ENCODE measurements at places on chromosomes 5 and 9. TPM values are rescaled to one million over a fixed set of nuclear protein-coding genes. Genes with fewer than 3 reads are reported as not detected.

The MUSK gene
- polyA plus RNA-seq: 0.30 TPM

The ADAMTSL1 gene
- polyA plus RNA-seq: 20.0 TPM

The CCNJL gene
- 3.4 TPM for polyA plus RNA-seq

The SCGB3A1 gene
- polyA plus RNA-seq: not detected

The SMC5 gene
- 19.5 TPM for polyA plus RNA-seq

The CDO1 gene
- polyA plus RNA-seq: 12.7 TPM

The SH3TC2 gene
- polyA plus RNA-seq: 0.21 TPM

The MPDZ gene
- polyA plus RNA-seq: 45.1 TPM

The SEMA6A gene
- 7.5 TPM for polyA plus RNA-seq

The ACSL6 gene
- polyA plus RNA-seq: 0.17 TPM

The WNK2 gene
- 1.0 TPM for polyA plus RNA-seq

The SPATA31C2 gene
- not detected for polyA plus RNA-seq

The SMIM33 gene
- not detected for polyA plus RNA-seq

The ALDH1A1 gene
- polyA plus RNA-seq: 271 TPM

The CD72 gene
- 0.98 TPM for polyA plus RNA-seq

The ACTBL2 gene
- polyA plus RNA-seq: not detected

The WNT8A gene
- not detected for polyA plus RNA-seq

The DCAF10 gene
- 9.0 TPM for polyA plus RNA-seq

The LCN15 gene
- not detected for polyA plus RNA-seq

The SH3GL2 gene
- 0.33 TPM for polyA plus RNA-seq

The PROB1 gene
- 1.0 TPM for polyA plus RNA-seq

The BNC2 gene
- polyA plus RNA-seq: 17.2 TPM

The RGS7BP gene
- polyA plus RNA-seq: 5.8 TPM

The CTNNAL1 gene
- 138 TPM for polyA plus RNA-seq

The OTP gene
- not detected for polyA plus RNA-seq

The GFI1B gene
- polyA plus RNA-seq: 0.05 TPM

The SCGB3A2 gene
- 0.36 TPM for polyA plus RNA-seq

The FYB1 gene
- polyA plus RNA-seq: 12.4 TPM

Data from ovary (tissue), 10 donors.